Sigmoid colon (tissue), 7 donors: ENCODE measurements at places on chromosomes 6 and 20. TPM values are rescaled to one million over a fixed set of nuclear protein-coding genes. Genes with fewer than 3 reads are reported as not detected.

CST5 gene
- not detected for total RNA-seq

FAM8A1 gene
- 47.9 TPM for total RNA-seq

ALDH8A1 gene
- total RNA-seq = 1.2 TPM

SLC22A3 gene
- 15.3 TPM for total RNA-seq

LBP gene
- total RNA-seq = not detected

DAAM2 gene
- total RNA-seq = 45.2 TPM

DNA sequence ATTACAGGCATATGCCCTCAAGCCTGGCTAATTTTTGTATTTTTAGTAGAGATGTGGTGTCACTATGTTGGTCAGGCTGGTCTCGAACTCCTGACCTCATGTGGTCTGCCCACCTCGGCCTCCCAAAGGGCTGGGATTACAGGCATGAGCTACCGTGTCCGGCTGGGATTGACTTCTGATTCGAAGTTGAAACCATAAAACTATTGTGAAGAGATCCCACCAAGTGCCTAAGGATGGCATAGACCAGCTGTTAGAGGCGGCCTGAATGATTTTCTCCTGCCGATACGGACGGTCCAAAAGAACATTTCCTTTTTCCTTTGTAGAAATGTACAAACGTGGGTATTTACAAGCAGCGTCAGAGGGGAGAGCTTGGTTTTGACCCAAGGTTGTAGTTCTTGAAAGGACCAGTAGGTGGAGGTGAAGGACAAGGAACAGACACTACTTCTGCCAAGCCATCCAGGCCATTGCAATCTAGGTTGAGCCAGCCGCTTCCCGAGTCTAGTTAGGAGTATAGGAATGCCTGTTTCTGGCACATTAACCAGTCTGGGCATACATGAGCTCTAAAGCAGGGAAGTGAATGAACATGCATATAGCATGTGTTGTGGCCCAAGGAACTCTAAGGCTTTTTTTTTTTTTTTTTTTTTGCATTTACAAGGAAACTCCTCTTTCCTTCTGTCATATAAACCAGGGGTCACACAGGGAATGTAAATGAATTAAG is 29.0 kb downstream of the MOCS3 start:
- H3K4me1 ChIP-seq = no peaks in the 10 kb centered on the region
- DNase-seq = peak; percentile 83
- no peak overlapping the region for H3K4me3 ChIP-seq
- peaks cover 16% of the 10 kb centered on the region for H3K27me3 ChIP-seq
- H3K36me3 ChIP-seq = no peaks in the 10 kb centered on the region

- no peaks in the 10 kb centered on the region for H3K27me3 ChIP-seq
- peaks cover 6% of the 10 kb centered on the region for H3K36me3 ChIP-seq
- no peak for DNase-seq
- peaks cover 15% of the 10 kb centered on the region for H3K4me1 ChIP-seq
Observed at GRCh38 chr6:7904654-7905319, 5.8 kb downstream of the TXNDC5 start.

GRCh38 chr6:47358440-47359225 is 48.9 kb upstream of the TNFRSF21 start:
- DNase-seq = no peak
- no peak overlapping the region for H3K27ac ChIP-seq
- no peaks in the 10 kb centered on the region for H3K36me3 ChIP-seq
- H3K27me3 ChIP-seq = no peaks in the 10 kb centered on the region
- H3K4me3 ChIP-seq = no peak overlapping the region
- H3K4me1 ChIP-seq = no peaks in the 10 kb centered on the region

DNA sequence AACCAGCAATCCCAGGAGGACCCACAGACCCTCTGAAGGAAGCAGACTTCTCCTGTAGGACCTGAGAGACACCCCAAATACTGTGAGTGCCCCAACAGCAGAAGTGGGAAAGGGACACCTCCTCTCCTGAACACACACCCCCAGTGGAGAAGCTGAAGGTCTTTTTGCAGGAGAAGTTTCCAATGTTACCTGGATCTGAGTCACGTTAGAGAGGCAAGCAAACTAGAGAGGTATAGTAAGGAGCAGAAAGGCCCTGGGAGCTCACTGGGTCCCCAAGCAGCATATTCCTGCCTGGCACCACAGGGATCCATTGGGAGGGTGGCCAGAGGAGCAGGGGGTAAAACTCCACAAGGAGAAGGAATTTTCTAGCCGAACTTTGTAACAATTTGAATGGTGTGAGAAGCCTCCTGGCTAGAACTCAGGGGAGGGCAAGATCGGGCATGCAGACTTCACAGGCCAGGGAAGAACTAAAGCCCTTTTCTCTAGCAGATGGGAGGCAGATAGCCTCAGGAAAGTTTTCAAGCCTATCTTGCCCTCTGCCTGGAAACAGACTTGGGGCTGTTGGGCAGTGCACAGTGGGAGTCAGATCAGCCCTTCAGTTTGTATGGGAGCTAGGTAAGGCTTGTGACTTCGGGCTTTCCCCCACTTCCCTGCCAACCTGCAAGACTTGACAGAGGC is 68.2 kb upstream of the SSTR4 start:
- no peak overlapping the region for H3K27ac ChIP-seq
- H3K36me3 ChIP-seq = no peaks in the 10 kb centered on the region
- no peaks in the 10 kb centered on the region for H3K4me1 ChIP-seq
- no peak for DNase-seq
- peaks cover 6% of the 10 kb centered on the region for H3K27me3 ChIP-seq
- H3K4me3 ChIP-seq = no peak overlapping the region

DNA sequence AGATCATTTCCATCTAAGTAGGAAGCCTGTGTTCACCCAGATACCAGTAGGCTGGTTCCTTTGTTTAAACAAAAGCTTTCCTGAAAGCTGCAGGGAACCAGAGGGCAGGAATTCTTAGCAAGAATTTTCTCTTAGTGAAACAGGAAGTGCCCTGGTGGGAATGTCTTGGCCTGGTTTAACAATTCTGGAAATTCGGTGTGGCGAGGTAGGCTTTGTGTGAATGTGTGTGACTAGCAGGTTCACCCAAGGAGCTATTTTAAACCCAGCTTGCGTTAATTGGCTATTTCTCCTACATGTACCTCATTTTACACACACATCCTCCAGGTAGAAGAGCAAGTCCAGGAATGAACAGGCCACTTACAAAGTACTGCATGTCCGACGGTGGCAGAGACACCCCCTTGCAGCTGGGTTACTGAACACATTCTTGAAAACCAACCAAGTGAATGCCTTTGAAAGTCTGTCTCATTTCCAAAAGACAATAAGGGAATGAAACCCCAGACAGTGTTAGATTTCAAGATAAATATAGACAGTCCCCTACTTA is 64.6 kb downstream of the GFOD1 start:
- no peak overlapping the region for H3K4me3 ChIP-seq
- H3K27me3 ChIP-seq = no peaks in the 10 kb centered on the region
- peak overlapping the region; percentile 79 for H3K27ac ChIP-seq
- H3K36me3 ChIP-seq = no peaks in the 10 kb centered on the region

DNA sequence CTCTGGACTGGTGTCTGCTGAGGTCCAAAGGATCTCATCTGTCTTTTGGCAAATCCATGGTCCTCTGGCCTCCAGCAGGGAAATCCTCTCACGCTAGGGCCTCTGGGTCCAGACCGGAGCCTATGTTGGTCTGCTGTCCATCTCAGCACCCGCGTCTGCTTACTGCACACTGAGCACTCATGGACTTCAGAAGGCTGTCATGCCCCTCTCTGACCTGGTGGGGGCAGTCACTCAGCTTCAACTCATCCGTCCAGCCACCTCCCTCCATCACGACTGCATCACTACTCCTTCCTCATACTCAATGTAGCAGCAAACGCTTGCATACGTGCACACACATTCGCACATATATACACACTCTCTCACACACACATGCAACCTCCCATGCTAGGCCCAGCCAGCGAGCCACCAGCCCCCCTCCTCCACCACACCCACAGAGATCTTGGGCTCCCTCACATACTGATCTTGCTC is 33.3 kb downstream of the GABRR2 start:
- H3K27ac ChIP-seq = no peak overlapping the region
- no peak overlapping the region for H3K4me3 ChIP-seq
- H3K27me3 ChIP-seq = no peaks in the 10 kb centered on the region

DNA sequence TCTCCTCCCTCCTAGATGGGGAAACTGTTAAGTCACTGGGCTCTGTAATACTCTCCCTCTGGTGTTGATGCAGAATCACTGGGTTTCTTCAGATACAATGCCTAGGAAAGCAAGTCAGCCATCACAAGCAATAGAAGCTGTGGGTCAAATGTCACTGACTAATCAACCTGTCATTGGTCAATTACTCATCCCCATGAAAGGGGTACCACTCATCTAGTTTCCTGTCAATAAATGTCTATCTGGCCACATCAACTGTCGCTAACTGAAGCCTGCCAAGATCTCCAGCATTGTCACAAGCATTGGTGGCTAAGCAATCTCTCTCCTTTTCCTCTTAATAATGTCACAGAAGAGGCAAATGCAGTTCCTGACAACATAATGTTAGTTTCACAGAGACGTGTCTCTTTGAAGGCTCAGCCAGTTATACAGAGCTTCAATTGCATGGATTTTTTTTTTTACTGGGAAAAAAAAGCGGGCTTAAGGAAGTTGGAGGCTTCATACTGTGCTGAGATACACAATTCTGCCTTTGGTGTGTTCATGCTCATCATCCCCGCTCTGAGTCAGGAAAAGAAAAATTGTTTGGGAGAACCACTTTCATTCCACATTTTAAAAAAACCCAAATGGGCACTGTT is 355.9 kb downstream of the BTBD9 start:
- H3K27ac ChIP-seq = no peak overlapping the region
- H3K36me3 ChIP-seq = no peaks in the 10 kb centered on the region
- no peaks in the 10 kb centered on the region for H3K27me3 ChIP-seq
- DNase-seq = no peak
- H3K4me3 ChIP-seq = no peak overlapping the region

GRCh38 chr6:51456282-51456681 is 631.1 kb downstream of the PKHD1 start:
- H3K4me3 ChIP-seq = no peak overlapping the region
- no peak overlapping the region for H3K27ac ChIP-seq
- DNase-seq = no peak
- no peaks in the 10 kb centered on the region for H3K27me3 ChIP-seq
- H3K4me1 ChIP-seq = no peaks in the 10 kb centered on the region

DNA sequence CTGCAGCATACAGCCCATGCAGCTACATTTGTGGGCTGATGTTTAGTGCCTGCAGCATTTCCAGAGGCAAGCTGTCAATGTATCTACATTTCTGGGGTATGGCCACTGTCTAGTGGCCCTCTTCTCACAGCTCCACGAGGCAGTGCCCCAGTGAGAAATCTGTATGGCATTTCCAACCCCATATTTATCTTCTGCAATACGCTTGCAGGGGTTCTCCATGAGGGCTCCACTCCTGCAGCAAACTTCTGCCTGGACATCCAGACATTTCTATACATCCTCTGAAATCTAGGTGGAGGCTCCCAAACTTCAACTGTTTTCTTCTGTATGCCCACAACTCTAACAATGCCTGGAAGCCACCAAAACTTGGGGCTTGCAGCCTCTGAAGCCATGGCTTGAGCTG is 502.3 kb downstream of the C6orf118 start:
- H3K36me3 ChIP-seq = no peaks in the 10 kb centered on the region
- H3K27ac ChIP-seq = no peak overlapping the region
- no peak overlapping the region for H3K4me3 ChIP-seq
- H3K27me3 ChIP-seq = no peaks in the 10 kb centered on the region

GRCh38 chr6:63882208-63882607 is 246.6 kb downstream of the PHF3 start:
- H3K27ac ChIP-seq = no peak overlapping the region
- H3K27me3 ChIP-seq = no peaks in the 10 kb centered on the region
- no peak for DNase-seq
- no peak overlapping the region for H3K4me3 ChIP-seq
- H3K36me3 ChIP-seq = no peaks in the 10 kb centered on the region

- no peak overlapping the region for H3K4me3 ChIP-seq
- H3K4me1 ChIP-seq = no peaks in the 10 kb centered on the region
- no peak for DNase-seq
- H3K36me3 ChIP-seq = no peaks in the 10 kb centered on the region
- peaks cover 41% of the 10 kb centered on the region for H3K27me3 ChIP-seq
- no peak overlapping the region for H3K27ac ChIP-seq
Observed at GRCh38 chr20:17228624-17229061, 1.8 kb downstream of the PCSK2 start.

DNA sequence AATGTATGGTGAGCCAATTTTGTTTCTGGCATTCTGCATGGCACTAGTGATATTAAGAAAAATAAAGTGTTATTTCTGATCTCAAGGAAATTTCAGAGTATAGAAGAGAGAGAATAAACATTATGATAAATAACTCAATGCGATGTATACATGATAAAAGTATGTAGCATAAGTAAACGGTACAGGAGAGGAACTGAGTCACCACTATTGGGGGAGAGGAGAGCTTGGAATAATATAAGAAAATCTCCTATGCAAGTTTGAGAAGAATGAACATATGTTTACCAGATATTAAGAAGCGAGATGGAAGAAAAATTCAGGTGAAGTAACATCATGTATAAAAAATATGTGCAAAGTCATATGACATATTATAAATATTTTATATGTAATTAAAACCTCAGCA is 1230.3 kb upstream of the CITED2 start:
- no peaks in the 10 kb centered on the region for H3K27me3 ChIP-seq
- H3K4me1 ChIP-seq = no peaks in the 10 kb centered on the region
- no peaks in the 10 kb centered on the region for H3K36me3 ChIP-seq
- no peak overlapping the region for H3K4me3 ChIP-seq
- no peak overlapping the region for H3K27ac ChIP-seq

DNA sequence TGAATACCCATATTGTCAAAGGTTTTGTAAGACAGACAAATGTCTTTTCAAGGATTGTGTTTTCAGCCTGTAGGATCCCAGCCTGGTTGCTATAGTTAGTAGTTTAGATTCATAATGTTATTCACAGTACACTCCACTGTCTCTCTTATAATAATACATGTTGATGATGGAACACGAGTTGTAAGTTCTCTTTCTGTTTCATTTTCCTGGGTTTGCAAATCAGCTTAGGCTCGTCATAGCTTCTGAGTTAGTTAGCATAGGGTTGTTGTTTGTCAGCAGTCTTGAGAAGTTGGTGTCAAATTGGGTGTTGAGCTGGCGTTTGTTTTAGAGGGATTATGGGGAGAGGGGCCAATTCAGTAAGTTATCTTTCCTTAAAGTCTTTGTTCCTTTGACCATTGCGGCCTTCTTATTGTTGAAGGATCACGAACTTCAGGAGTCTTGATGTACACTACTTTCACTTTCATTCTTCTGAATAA is 45.8 kb downstream of the QKI start:
- no peak overlapping the region for H3K4me3 ChIP-seq
- H3K36me3 ChIP-seq = no peaks in the 10 kb centered on the region
- no peak overlapping the region for H3K27ac ChIP-seq
